Cardiac septum (tissue), 1 donor: ENCODE measurements at places on chromosomes 6 and 20. TPM values are rescaled to one million over a fixed set of nuclear protein-coding genes. Genes with fewer than 3 reads are reported as not detected.

DNA sequence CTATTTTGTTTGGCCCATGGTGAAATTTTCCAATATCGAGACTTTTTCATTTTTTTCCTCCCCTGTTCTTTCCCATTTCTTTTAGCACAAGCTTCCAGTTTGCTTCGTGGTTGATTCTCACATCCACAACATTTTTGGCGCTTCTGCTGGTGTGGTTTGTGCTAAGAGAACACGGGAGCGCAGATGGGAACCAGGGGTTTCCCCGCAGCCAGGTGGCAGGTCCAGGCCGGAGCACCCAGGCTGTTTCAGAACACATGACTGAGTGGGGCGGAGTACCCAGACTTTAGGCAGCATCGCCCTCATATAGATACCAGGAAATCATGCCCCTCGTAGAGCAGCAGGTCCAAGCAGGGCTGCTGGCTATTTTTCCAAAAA, 58.0 kb downstream of the SYTL3 start:
- DNase-seq, result no peak

DNA sequence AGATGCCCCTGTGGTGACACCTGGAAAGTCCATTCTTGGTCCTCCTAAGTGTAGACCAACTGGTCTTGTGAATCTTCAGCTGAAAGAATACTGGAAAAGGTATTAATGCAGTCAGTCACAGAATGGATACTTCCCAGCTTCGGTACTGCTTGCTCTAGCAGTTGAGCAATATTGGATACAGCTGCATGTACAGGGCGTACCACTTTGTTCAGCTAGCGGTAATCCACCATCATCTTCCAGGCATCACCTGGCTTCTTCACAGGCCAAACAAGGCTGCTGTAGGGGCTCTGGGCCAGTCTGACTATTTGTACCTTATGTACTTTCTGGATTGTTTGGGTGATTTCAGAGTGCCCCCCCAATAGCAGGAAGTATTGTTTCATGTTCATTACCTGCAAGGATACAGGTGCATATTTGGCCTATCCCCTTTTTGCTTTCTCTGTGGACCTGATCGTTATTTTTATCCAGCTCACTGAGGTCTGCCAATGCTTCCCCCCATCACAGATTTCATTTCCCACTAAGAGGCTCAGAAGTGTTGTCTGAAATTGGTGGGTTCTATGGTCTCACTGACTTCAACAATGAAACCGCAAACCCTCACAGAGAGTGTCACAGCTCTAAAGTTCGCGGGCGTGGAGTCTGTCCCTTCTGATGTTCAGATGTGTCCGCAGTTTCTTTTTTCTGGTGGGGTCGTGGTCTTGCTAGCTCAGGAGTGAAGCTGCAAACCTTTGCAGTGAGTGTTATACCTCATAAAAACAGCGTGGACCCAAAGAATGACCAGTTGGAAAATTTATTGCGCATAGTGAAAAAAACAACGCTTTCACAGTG, 52.2 kb downstream of the TRIM27 start:
- DNase-seq, result no peak

DNA sequence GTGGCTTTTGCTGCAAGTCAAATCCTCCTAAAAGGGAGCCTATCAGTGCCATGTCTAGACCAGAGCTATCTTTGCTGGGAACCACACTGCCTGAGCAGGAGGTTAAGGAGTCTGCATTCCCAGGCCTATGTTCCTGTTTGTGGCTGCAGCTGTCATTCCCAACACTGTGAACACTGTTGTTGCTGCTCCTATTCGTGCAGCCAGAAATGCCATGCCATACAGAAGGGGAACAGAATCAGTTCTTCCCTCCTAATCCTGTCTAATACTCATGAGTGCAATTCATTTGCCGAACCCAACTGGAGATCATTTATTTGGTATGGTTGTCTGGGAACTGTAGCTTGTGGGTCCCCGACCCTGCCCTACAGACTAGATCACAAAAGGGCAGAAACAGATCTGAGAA, 406.5 kb upstream of the GJE1 start:
- DNase-seq, result no peak

Gene PTK6
- total RNA-seq, result not detected

Gene RAET1L
- not detected for total RNA-seq

DNA sequence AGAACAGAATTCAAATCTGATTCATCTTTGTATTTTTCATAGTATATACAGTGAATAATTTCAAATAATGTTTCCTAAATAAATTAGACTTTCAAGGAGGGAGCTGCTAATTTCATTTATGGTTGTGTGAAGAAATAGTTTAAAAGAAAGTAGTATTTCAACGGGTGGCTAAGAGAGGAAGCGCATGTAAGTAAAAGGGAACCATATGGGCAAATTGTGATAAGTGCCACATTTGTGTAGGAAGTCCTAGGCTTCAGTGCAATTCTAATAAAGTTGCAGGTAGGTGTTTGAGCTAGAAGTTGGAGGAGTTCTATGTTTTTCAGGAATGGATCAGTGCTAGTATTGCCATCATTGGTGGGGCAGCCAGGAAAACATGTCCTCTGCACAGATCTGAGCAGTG, 178.8 kb upstream of the PRDM1 start:
- DNase-seq, result no peak

GRCh38 chr6:11016452-11016851, 27.7 kb downstream of the ELOVL2 start:
- no peak for DNase-seq

Gene TMEM217
- 1.0 TPM for total RNA-seq

DNA sequence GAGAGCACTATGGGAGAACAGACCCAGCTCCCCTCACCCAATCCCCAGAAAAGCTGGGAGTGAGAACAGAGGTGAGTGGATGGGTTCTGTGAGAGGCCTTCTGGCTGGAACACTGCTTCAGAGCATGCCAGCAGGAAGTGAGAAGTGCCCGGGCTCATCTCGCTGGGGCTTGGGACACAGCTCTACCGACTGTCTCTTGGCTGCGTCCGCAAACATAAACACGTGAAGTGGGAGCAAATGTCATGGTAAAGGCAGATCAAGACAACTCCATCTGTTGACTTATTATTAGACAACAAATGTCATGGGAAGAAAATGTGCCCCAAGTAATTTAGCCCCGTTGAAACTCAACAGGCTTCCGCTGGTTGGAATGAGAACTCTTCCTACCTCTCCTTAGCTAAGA, 25.9 kb downstream of the GNAS-AS1 start:
- no peak for DNase-seq

Gene TULP4
- total RNA-seq, result 98.3 TPM
